ENCODE measurements at places on chromosomes 5 and 9. TPM values are rescaled to one million over a fixed set of nuclear protein-coding genes. Genes with fewer than 3 reads are reported as not detected.

SLC25A48 gene
- 1.1 TPM for total RNA-seq

DNAI1 gene
- 2.1 TPM for total RNA-seq

C5orf52 gene
- not detected for total RNA-seq

DNA sequence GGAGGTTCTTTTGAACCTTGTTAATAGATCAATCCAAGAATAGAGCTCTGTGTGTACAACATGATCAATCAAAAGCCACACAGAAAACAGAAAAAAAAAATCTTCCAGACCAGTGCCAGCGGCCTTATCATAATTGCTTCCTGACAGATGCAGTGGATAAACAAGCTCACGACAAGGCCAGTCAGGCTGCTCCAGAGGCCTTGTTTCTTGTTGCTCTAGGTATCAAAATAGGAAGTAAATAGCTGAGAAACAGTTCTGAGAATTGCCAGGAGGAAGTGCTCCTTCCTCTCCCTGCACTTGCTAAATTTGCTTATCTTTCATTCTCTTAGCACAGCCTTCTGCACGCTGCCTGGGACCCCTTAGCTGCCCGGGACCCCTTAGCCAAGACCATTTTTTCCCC, 199.0 kb upstream of the TARS1 start:
- no peak for DNase-seq

DNA sequence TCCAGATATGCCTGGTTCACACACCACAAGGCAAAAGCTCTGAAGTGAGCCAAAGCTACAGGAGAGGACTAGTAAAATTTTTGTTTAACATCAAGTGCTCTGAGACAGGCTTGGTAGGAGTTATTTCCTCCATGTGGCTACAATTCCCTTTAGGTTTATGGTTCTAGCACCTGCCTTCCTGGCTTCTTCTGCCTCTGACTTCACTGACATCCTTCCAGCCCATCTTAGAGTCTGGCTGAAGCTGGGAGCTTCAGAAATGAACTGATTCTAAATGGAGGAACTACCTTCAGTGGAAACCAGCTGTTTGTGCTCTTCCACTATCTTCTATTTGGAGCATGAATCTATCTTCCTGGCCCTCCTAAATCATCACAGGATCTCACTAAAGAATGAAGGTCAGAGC, 215.3 kb upstream of the FBXL7 start:
- DNase-seq = no peak

All from WTC11 (cell line).